ENCODE measurements at places on chromosomes 6 and 20.
A peak's percentile ranks its signal among the peaks of the same experiment; 100 is the strongest.

DNA sequence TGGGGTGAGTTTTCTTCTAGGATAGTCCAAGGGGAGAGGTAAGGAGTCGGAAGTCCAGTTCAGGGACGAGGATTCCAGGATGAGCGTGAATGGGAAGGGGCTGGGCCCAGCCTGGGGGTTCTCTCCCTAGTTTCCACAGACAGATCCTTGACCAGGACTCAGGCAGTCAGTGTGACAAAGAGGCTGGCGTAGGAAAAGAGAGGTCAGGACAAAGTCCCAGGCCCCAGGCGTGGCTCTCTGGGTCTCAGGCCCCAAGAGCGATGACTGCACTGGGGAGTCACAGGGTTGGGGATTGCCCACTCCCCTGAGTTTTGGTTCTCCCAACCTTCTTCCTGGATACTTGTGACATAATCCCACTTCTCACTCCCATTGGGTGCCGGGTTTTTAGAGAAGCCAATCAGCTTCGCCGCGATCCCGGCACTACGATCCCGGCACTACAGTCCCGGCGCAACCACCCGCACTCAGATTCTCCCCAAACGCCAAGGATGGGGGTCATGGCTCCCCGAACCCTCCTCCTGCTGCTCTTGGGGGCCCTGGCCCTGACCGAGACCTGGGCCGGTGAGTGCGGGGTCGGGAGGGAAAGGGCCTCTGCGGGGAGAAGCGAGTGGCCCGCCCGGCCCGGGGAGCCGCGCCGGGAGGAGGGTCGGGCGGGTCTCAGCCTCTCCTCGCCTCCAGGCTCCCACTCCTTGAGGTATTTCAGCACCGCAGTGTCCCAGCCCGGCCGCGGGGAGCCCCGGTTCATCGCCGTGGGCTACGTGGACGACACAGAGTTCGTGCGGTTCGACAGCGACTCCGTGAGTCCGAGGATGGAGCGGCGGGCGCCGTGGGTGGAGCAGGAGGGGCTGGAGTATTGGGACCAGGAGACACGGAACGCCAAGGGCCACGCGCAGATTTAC, 46.2 kb upstream of the TRIM26 start:
- peak; percentile 93 for DNase-seq

DNA sequence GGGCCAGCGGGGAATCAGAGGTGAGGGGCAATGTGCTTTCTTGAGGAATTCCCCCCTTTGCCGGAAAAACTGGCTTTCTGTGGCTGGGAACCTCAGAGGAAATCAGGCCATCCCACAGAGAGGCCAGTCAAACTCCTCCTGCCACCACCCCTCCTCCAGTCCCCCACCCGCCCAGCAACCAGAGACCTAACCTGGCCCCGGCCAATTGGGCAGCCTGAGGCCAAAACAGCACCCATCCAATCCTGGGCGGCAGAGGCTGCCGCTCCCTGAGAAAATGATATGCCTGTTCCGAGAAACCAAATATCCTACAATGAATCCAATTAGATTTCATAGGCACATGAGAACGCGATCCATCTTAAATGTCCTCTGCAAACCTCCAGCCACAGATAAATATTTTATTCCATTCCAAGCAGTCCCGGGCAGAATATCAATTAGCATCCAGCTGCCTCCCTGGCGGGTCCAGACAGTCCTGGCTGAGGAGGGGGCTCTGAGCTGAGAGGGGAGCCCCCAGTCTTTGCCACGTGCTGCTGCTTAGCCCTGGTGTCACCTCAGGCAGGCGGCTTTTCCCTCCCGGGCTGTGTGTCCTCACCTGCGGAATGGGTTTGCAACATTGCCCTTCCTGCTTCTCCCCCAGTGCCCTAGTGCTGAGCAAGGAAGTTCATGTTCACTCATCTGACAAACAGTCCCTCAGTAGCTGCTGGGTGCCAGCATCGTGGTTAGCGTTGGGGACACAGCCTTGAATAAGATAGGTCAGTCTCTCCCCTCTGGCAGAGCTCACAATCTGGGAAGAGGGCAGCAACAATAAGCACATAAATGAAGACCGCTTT, 95.0 kb downstream of the DLGAP4 start:
- DNase-seq: no peak

GRCh38 chr6:71373943-71374342, 85.3 kb downstream of the OGFRL1 start:
- no peak for DNase-seq

DNA sequence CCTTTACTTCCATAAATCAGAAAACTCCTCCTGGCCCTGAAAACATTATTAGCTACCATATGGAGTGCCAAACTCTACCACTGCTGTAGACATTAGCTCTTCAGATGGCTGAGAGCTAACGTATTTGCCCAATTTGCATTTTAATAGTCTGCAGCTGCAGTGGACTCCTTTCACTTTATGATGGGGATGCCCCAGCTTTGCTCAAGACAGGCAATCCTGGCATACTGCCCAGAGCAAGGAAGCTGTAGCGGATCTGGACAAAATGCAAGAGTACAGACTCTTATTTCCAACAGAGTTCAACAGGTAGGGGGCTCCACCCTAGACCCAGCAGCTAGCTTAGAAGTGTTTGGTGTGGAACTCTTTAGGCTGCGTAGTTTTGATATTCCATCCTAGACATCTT, 246.7 kb downstream of the FOXC1 start:
- DNase-seq: no peak

DNA sequence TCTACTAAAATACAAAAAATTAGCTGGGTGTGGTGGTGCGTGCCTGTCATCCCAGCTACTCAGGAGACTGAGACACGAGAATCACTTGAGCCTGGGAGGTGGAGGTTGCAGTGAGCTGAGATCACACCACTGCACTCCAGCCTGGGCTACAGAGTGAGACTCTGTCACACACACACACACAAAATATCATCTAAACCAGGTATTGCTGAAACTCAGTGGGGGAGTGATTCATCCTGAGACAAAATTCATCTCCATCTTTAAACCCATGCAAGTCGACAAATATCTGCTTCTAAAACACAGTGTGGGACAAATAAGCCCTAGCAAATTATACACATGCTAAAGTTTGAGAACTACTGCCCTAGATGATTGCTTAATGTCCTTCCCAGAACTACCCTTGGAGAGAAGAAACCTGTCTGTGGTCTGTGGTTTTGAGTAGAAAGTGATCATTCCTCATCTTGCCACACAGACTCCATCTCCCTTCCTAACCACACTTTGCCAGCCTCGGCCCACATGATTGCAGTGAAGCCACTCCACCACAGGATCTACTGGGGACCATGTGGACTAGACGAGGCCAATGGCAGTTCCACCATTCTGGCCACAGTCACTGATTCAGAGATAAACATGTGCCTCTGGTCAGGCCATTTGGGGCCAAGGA, 130.3 kb downstream of the OPRM1 start:
- no peak for DNase-seq

GRCh38 chr6:25980935-25981334, 18.3 kb downstream of the TRIM38 start:
- no peak for DNase-seq

DNA sequence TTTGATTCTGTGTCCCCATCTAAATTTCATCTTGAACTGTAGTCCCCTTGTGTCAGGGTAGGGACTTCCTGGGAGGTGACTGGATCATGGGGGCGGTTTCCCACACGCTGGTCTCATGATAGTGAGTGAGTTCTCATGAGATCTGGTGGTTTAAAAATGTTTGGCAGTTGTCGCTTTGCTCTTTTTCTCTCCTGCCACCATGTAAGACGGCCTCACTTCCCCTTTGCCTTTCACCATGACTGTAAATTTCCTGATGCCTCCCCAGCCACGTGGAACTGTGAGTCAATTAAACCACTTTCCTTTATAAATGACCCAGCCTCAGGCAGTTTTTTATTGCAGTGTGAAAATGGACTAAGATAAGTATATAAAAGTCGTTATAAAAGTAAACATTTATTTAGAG, 80.5 kb upstream of the SGK1 start:
- no peak for DNase-seq

DNA sequence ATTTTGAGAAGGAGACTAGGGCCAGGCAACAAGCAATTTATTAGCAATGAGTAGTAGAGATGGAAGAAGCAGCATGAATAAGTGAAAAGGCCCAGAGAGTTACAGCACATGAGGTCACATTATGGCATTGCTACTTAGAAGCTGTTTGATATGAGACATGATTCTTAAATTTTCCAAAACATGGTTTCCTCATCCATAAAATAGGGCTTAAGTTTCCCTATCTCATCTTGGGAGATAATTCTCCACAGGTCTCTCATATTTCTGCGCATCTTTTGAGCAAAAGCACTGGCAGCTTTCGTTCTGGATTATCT, 656.1 kb downstream of the EPHA7 start:
- DNase-seq: no peak

DNA sequence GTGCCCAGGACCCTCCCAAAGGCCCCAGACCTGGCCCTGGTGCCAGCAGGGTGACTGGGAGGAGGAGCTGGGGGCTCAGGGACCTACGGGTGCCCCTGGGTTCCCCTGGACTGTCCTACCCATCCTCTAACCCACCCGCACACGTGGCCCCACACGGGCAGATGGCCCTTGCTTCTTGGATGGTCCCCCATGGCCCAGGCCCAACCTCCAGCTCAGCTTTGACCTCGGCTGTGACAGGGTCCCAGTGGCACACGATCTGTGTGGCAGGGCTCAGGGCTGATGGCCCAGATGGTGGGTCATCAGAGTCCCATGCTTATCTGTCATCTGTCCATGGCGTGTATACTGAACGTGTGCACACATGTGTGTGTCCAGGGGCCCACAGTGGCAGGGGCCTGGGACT, 4.0 kb downstream of the NTSR1 start:
- DNase-seq: no peak

DNA sequence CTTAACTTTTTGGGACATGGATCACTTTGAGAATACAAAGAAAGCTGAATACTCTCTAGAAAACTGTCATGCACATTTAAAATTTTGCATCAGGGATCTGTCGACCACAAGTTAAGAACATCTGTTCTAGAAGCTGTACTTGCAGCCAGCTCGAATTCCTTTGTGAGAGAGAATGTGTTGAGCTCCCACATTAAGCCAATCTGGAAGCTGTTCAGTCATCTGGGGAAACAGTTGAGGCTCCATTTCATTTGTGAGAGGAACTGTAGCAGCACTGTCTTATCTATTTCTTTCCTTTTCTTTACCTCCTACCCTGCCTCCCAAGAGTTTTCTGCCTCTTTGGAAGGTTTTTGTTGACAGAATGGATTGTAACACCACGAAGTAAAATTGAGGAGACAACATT, 50.8 kb downstream of the KAT14 start:
- no peak for DNase-seq

- no peak for DNase-seq
These were observed 45.9 kb upstream of the MAP3K4 start for GRCh38 chr6:160945516-160946177.

GRCh38 chr6:13851330-13851729, 37.0 kb upstream of the MCUR1 start:
- no peak for DNase-seq

- DNase-seq: no peak
These were observed 1.1 kb upstream of the ULBP1 start for GRCh38 chr6:149962461-149963211.

- no peak for DNase-seq
These were observed 927 bp upstream of the MANEA start for GRCh38 chr6:95576218-95576997.

GRCh38 chr6:166573511-166574216, 12.8 kb downstream of the RAMACL start:
- no peak for DNase-seq

- no peak for DNase-seq
These were observed 31.7 kb downstream of the BEND6 start for GRCh38 chr6:56986611-56987010.

GRCh38 chr6:157209865-157210530, 113.3 kb downstream of the TMEM242 start:
- DNase-seq: no peak

DNA sequence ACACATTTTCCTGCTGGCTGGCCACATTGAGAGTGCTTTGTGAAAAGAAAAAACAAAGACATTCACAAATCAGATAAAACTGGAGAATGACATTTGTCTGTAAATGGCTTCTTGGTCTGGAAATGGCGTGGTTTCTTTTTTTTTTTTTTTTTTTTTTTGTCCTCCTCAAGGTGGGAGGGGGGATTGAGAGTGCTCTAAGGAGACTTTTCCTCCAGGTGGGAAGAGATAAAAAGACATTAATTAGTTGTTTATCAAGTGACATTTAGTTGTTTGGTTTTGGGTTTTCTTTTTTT, 40.4 kb downstream of the GNAS start:
- no peak for DNase-seq

DNA sequence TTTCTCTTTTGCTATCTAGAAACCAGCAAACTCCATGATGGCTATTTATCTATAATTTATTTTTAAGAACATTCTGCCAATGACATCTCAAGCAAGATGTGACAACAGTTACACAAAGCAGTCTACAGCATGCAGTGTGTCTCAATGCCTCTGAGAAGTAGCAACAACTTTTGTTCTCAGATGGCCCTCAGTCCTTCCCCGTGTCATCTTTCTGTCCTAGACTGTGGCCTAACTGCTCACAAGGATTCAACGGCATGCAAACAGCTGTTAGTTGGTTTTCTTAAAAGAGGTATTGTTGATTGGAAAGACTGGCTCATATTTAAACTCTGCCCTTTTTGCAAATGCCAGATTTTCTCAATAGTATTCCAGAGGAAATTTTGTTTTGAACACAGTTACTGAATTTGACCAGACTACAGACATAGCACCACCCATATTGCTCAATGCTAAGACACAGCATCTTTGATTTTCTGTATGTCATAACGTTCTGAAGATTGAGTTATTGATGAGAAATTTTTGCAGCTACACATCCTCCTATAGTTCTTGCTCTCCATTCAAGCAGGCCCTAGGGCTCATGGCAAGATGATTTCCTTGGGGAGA, 26.1 kb upstream of the F13A1 start:
- DNase-seq: no peak

- DNase-seq: no peak
These were observed 37.0 kb upstream of the ECI2 start for GRCh38 chr6:4172368-4172767.

DNA sequence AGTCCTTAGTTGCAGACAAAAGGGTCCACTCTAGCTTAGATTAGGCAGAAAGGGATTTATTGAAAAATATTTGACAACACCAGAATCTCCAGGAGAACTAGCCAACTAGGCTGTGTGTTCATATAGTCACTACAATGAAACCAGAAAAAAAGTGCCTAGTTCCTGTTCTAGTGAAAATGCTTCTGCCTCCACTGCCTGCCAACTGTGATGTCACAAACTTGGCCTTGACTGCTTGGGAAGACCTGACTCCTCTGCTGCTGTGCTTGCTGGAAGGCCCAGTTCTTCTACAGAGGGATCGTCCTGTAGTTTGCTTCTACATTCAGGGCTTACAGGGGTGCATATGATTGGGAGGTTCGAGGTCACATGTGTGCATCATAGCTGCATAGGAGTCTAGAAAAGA, 40.3 kb upstream of the XRN2 start:
- DNase-seq: no peak

- peak; percentile 72 for DNase-seq
These were observed 44.4 kb downstream of the DSTN start for GRCh38 chr20:17614176-17614811.
